Right ventricle myocardium superior (tissue), 1 donor: ENCODE measurements at places on chromosomes 16 and 17. TPM values are rescaled to one million over a fixed set of nuclear protein-coding genes. Genes with fewer than 3 reads are reported as not detected.

The YBX2 gene
- 0.75 TPM for total RNA-seq

DNA sequence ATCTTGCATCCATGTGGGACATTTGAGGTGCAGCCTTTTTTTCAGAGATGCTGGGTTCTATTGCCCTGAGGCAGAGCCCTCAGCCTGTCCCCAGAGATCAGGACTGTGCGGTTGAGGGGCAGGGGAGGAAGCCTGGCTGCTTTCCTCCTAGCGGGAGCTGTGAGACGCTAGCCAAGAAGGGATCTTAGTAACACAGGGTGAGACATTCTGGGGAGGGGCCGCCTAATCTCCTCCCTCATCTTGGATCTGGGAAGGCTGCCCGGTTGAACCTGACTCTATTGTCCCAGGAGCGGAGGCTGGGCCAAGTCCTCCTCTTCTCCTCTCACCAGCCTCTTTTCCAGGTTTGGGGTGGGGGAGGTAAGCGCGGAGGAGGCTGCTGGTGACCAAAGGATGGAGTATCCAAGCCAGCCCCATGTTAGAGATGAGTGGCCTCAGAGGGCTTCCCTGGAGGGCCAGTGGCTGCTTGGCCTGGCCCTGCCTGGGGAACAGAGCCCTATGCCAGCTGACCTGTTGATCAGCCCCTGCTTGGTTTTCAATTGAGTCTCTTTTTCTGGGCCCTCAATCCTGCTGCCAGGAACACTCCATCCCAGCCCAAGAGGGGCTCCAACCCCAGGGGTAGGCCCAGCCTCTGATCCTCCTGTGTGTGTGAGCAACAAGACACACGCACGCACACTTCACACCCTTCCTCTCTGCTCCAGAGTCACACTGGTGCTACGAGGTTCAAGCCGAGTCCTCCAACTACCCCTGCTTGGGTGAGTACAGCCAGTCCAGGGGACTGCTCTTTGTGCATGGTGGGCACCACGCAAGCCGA lies 5.0 kb downstream of the CA4 start:
- peak; percentile 53 for DNase-seq

- DNase-seq = peak; percentile 59
These were observed 299.8 kb downstream of the SEC14L1 start for GRCh38 chr17:77440560-77440981.

- DNase-seq = no peak
These were observed 7.5 kb downstream of the ARHGAP23 start for GRCh38 chr17:38435795-38436194.

GRCh38 chr17:39352986-39353385 lies 48.4 kb downstream of the FBXL20 start:
- DNase-seq = no peak

GRCh38 chr17:80319262-80319998 lies 58.8 kb downstream of the RNF213 start:
- DNase-seq = no peak

- DNase-seq = no peak
These were observed 85.7 kb downstream of the TIMM22 start for GRCh38 chr17:1082579-1082978.
